Activated T-cell treated with anti-CD3 and anti-CD28 coated beads, Interleukin-2, amount 50 U/mL, for 72 hours (primary cell): ENCODE measurements at places on chromosomes 2 and 18. TPM values are rescaled to one million over a fixed set of nuclear protein-coding genes. Genes with fewer than 3 reads are reported as not detected.

The FAM210A gene
- total RNA-seq: 20.5 TPM

The NDUFV2 gene
- 394 TPM for total RNA-seq

The MPPE1 gene
- total RNA-seq: 61.2 TPM

The TMEM200C gene
- total RNA-seq: not detected

The CYP27C1 gene
- total RNA-seq: not detected

The THOC1 gene
- total RNA-seq: 111 TPM

The REG3A gene
- not detected for total RNA-seq

The PARD3B gene
- 0.96 TPM for total RNA-seq

The POTEI gene
- total RNA-seq: not detected

The ACMSD gene
- not detected for total RNA-seq

GRCh38 chr2:100197631-100198153 is 55.3 kb upstream of the AFF3 start:
- no peak for DNase-seq
- no peak overlapping the region for H3K4me3 ChIP-seq

DNA sequence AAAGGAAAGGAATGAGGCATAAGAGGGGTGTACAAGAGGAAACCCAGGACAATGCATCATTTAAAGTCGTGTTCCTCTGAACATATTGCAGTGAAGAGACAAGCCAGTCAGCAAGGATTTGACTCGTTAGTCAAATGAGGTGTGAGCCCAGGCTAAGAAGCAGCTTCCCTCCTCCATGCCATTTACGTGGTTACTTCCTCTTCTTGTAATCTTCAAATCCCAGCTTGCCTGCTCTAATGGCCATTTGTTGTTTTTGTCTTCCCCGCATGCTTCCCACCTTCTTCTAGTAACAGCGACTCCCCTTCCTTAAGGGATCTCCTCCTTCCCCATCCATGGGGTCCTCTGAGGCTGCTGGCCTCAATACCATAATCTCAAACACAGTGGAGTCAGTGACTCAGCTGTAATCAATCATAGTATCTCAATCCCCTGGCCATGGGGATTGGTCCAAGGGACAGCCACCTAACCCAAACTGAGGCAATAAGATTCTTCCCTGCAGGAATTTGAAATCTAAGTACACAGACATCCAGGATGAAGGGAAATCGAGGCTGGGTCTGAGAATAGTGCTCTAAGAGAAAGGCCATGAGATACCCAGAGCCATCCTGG is 37.6 kb downstream of the SLC14A1 start:
- H3K4me3 ChIP-seq: no peak overlapping the region
- H3K27me3 ChIP-seq: no peaks in the 10 kb centered on the region
- no peak overlapping the region for H3K27ac ChIP-seq
- no peak for DNase-seq

GRCh38 chr18:21134895-21135294 is 23.3 kb upstream of the ROCK1 start:
- H3K27ac ChIP-seq: no peak overlapping the region
- no peaks in the 10 kb centered on the region for H3K27me3 ChIP-seq
- H3K4me3 ChIP-seq: no peak overlapping the region
- H3K4me1 ChIP-seq: no peaks in the 10 kb centered on the region
- no peaks in the 10 kb centered on the region for H3K36me3 ChIP-seq
- DNase-seq: peak; percentile 7

DNA sequence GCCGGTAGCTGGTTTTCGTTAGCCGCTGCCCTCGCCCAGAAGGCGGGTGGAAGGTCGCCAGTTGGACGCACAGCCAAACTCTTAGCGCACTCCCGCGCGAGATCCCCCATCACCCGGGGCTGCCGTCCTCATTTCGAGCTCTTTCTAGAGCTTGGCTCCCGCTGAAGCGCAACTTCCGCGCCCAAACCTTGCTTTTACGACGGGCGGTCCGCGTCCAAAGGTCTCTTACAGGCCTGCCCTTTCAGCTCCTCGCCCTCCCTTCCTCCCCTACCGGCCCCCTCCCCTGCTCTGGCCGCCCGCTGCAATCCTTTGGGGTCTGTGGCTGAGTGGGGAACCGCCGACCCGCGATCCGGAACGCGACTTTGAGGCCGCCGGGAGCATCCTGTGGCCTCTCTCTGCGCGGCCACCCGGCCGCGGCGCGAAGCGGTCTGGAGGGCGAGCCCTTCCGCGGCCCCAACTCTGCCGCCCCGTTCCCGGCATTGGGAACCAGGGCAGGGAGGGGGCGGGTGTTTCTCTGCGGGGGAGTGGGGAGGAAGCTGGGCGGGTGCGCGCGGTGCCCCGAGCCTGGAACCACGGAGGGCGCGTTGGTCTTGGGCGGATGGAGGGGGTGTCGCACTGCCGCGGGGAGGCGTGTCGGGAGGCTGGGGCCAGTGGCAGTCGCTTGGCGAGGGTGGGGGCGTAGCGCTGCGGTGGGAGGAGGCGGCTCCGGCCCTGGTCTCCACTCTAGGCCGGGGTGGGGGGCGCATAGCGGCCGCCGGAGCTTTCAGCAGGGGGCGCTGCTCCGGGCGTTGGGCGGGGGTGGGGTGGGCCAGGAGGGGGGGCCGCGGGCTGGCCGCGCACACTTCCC is at the start of gene GDF7:
Gene GDF7 (plus strand): TSS at position 841 of the 847 bp plus-strand sequence. CDS start 96 bp downstream, outside the sequence.
- no peaks in the 10 kb centered on the region for H3K36me3 ChIP-seq
- H3K27ac ChIP-seq: no peak within 1 kb of the TSS
- peaks cover 71% of the 10 kb centered on the region for H3K27me3 ChIP-seq

DNA sequence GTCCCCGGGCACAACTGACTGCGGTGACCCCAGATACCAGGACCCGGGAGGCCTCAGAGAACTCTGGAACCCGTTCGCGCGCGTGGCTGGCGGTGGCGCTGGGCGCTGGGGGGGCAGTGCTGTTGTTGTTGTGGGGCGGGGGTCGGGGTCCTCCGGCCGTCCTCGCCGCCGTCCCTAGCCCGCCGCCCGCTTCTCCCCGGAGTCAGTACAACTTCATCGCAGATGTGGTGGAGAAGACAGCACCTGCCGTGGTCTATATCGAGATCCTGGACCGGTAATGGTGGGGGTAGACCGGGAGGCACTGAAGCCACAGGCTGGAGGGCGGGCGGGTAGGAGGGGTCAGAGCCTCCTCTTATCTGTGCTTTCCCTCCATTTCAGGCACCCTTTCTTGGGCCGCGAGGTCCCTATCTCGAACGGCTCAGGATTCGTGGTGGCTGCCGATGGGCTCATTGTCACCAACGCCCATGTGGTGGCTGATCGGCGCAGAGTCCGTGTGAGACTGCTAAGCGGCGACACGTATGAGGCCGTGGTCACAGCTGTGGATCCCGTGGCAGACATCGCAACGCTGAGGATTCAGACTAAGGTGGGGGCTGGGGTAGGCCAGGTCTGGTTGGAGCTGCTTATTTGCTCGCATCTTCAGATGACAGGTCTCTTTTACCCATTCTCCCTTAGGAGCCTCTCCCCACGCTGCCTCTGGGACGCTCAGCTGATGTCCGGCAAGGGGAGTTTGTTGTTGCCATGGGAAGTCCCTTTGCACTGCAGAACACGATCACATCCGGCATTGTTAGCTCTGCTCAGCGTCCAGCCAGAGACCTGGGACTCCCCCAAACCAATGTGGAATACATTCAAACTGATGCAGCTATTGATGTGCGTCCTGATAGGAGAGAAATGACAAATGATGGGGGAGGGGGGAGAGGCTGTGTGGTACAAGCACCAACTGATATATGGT is 780 bp downstream of the HTRA2 start:
- peaks cover 23% of the 10 kb centered on the region for H3K36me3 ChIP-seq
- H3K27ac ChIP-seq: peak overlapping the region; percentile 50
- H3K4me3 ChIP-seq: peak overlapping the region; percentile 99
- DNase-seq: peak; percentile 68

GRCh38 chr2:217071416-217071815 is 211.6 kb upstream of the TNP1 start:
- H3K4me3 ChIP-seq: no peak overlapping the region
- H3K36me3 ChIP-seq: no peaks in the 10 kb centered on the region
- H3K4me1 ChIP-seq: peaks cover 7% of the 10 kb centered on the region
- H3K27me3 ChIP-seq: peaks cover 6% of the 10 kb centered on the region

DNA sequence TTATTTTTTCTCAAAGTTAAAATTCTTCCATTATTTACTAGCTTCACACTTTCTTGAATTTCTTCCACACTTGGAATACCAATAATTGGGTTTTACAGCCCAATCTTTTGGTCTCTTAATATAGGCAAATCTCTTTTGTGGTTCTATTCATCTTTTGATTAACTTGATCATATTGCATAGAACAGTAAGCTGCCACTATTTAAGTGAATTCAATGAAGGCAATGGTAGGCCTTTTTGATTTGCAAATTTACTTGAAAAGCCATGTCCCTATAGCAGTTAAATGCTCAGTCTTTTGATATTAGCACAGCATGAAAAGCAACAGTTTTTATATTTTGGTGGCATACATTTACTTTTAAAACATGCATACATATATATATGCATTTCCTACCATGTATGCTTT is 20.2 kb upstream of the DYNC1I2 start:
- peaks cover 17% of the 10 kb centered on the region for H3K27me3 ChIP-seq
- no peaks in the 10 kb centered on the region for H3K36me3 ChIP-seq
- H3K4me1 ChIP-seq: no peaks in the 10 kb centered on the region

DNA sequence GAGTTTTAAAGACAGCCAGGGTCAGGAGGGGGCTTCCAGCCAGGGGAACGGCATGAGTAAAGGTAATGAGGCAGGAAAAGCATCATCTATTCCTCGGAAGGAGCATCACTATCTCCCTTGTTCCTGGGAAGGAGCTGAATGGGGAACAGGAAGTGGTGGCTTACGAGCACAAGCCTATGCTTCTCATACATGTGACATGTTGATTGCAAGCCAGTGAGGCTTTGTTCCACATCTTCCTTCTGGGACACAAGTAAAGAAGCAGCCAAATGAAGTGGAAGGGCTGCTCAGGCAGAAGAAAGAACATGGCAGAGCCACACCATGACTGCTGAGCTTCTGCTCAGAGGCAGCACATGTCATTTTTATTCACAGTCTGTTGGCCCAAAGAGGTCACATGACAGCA is 15.1 kb upstream of the LMAN1 start:
- no peak overlapping the region for H3K27ac ChIP-seq
- peaks cover 47% of the 10 kb centered on the region for H3K27me3 ChIP-seq
- peaks cover 26% of the 10 kb centered on the region for H3K4me1 ChIP-seq
- H3K36me3 ChIP-seq: no peaks in the 10 kb centered on the region

DNA sequence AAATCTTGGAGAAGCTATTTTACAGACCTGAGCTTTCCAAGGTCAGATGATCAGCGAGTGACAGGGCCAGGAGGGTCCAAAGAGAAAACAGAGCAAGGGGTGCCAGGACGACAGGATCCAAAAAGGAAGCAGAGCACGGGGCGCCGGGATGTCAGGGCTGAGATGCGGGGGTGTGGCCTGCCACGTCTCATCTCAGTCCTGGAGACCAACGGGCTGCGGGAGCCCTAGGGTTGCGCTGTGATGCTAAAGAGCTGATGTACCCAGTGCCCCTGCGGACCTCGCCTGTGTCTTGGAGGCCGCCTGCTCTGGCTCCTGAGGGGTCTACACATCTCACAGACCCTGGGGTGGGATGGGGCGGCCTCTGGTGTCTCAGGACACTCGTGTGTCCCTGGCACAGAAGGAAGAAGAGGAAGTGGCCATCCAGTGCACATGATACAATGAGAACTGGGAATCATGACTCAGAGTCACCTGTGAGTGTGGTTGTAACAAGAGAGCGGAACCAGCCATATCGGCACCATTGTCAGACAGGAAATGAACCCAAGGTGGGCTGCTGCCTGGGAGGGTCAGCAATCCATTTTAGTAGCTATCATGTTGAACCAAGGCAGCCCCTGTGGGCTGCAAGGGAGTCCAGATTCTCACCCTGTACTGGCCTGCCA is 97.8 kb downstream of the MYT1L start:
- no peaks in the 10 kb centered on the region for H3K4me1 ChIP-seq
- no peak for DNase-seq
- H3K27ac ChIP-seq: no peak overlapping the region
- H3K4me3 ChIP-seq: no peak overlapping the region

- no peaks in the 10 kb centered on the region for H3K36me3 ChIP-seq
- H3K4me3 ChIP-seq: no peak overlapping the region
- DNase-seq: no peak
- H3K27ac ChIP-seq: no peak overlapping the region
- no peaks in the 10 kb centered on the region for H3K27me3 ChIP-seq
- peaks cover 11% of the 10 kb centered on the region for H3K4me1 ChIP-seq
Observed at GRCh38 chr2:239577935-239578334, 177.1 kb upstream of the HDAC4 start.

- H3K27ac ChIP-seq: no peak overlapping the region
- no peaks in the 10 kb centered on the region for H3K27me3 ChIP-seq
- no peak for DNase-seq
- H3K36me3 ChIP-seq: no peaks in the 10 kb centered on the region
Observed at GRCh38 chr2:231671270-231672050, 36.9 kb upstream of the PTMA start.

GRCh38 chr2:77604953-77605929 is 83.1 kb upstream of the LRRTM4 start:
- H3K27ac ChIP-seq: no peak overlapping the region
- no peaks in the 10 kb centered on the region for H3K27me3 ChIP-seq
- no peak for DNase-seq
- H3K4me1 ChIP-seq: no peaks in the 10 kb centered on the region
- H3K4me3 ChIP-seq: no peak overlapping the region
- no peaks in the 10 kb centered on the region for H3K36me3 ChIP-seq

GRCh38 chr2:236117401-236117800 is 50.8 kb downstream of the GBX2 start:
- H3K4me3 ChIP-seq: no peak overlapping the region
- H3K36me3 ChIP-seq: no peaks in the 10 kb centered on the region
- no peak for DNase-seq
- no peak overlapping the region for H3K27ac ChIP-seq
- peaks cover 17% of the 10 kb centered on the region for H3K27me3 ChIP-seq

GRCh38 chr18:33440060-33441043 is at the start of gene CCDC178:
TSS of gene CCDC178 (minus strand) at chr18:33440721. CDS start at chr18:33412088, 28,633 bp downstream.
- H3K27me3 ChIP-seq: peaks cover 26% of the 10 kb centered on the region
- no peaks in the 10 kb centered on the region for H3K4me1 ChIP-seq
- H3K36me3 ChIP-seq: no peaks in the 10 kb centered on the region
- DNase-seq: no peak

- H3K4me3 ChIP-seq: no peak overlapping the region
- peaks cover 11% of the 10 kb centered on the region for H3K4me1 ChIP-seq
- H3K27me3 ChIP-seq: no peaks in the 10 kb centered on the region
- no peaks in the 10 kb centered on the region for H3K36me3 ChIP-seq
- DNase-seq: no peak
Observed at GRCh38 chr2:65037178-65037577, 19.0 kb upstream of the CEP68 start.
